GM13976 (cell line): ENCODE measurements at places on chromosomes 3 and 15.
A peak's percentile ranks its signal among the peaks of the same experiment; 100 is the strongest.

- no peak for DNase-seq
Observed at GRCh38 chr15:38750786-38751185, 186.2 kb upstream of the RASGRP1 start.

- DNase-seq = peak; percentile 75
Observed at GRCh38 chr3:52820736-52821135, 9.7 kb downstream of the ITIH4 start.

DNA sequence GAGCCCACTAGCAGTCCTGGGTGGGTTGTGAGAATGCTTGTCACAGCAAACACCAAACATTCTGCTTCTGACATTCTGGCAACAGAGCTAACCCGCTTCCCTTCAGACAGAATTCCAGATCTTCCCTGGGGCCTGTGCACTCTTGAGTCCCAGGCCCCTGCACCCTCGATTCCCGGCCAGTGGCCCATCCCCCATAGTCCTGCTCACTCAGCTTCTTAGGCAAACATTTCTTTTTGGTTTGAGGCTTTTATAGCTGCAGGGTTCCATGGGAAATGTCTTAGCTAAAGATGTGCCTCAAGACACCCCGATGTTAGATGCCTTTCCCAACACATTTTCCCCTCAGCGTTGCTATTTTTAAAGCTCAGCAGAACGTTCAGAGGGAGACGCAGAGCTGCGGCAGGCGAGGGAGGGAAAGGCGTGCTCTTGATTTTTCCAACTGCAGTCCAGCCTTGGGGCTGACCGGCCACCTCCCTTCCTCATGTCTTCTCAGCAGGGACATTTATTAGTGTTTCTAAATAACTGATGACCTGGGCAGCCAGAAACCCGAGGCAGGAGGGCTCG is 35.2 kb downstream of the ABTB1 start:
- no peak for DNase-seq

- DNase-seq = no peak
Observed at GRCh38 chr15:96974761-96975160, 644.3 kb downstream of the NR2F2 start.

DNA sequence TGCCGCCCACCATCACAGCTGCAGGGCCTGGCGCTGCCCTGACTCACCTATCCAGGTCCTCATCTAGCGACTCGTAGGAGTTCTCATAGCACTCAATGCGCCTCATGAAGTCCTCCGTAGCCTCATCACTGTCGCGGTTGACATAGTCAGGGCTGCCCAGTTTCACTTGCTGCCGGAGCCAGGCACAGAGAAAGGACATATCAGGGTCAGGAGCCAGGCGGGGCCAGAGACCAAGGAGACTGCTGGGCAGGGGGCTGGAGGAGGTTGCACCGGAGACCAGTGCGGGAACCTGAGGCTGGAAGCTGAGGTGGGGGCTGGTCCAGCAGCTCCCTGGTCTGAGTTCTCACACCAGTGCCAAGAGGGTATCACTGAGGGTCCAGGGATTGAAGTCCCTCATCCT is 18.2 kb downstream of the PFKFB4 start:
- DNase-seq = no peak

DNA sequence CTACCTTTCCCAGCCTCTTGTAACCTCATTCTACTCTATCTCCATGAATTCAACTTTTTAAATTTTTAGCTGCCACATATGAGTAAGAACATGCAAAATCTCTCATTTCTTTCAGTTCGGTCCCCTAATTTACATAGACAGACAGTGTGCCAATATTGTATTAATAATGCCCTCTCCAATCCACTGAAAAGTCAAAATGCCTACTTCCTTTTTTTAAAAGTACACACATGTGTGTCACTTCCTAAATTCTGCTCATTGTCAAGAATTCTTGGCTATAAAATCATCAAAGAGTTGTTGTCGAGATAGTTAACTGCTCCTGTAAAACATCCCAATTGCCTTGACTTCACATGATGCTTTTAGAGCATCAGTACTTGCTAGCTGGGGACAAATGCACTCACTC is 84.2 kb upstream of the IL12A start:
- no peak for DNase-seq

GRCh38 chr15:83991163-83991562 is 244.4 kb upstream of the GOLGA6L4 start:
- DNase-seq = no peak

GRCh38 chr15:94004697-94005096 is 226.7 kb upstream of the MCTP2 start:
- DNase-seq = no peak

DNA sequence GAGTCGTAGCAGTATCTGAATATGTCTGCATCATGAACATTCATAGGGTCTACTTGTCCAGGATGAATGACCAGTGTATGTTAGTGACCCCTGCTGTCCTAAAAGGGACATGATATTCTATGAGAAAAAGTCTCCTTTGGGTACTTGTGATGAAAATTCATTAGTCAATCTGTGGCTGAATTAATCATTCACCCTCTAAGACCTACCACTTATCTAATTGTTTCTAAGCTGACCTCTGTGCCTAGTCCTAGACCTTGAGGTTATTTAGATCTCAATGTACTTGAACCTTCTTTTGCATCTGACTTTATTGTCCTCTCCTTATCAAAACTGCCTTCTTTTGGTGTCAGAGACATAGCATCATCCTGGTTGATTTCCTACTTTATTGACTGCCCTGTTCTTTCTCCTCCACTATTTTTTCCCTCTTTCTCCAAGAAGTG is 799.3 kb downstream of the DIPK2A start:
- DNase-seq = no peak

GRCh38 chr3:145849115-145849514 is 311.9 kb downstream of the PLOD2 start:
- no peak for DNase-seq

DNA sequence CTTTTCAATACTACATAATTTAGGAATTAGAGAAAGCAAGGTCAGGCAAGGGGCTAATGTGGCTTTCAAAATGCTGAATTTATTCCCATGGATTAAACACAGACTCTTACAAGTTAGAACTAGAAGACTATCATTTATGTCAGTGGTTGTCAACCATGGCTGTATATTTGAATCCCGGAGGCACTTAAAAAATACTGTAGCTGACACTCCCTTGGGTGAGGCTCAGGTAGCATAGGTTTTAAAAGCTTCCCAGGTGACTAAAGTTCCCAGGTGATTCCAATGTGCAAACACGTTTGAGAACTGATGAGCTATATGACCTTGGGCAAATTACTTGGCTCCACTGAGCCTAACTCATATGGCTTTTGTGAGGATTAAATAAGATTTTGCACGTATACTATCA is 29.6 kb downstream of the AAGAB start:
- no peak for DNase-seq

GRCh38 chr15:87873516-87873915 is 383.0 kb downstream of the NTRK3 start:
- no peak for DNase-seq

DNA sequence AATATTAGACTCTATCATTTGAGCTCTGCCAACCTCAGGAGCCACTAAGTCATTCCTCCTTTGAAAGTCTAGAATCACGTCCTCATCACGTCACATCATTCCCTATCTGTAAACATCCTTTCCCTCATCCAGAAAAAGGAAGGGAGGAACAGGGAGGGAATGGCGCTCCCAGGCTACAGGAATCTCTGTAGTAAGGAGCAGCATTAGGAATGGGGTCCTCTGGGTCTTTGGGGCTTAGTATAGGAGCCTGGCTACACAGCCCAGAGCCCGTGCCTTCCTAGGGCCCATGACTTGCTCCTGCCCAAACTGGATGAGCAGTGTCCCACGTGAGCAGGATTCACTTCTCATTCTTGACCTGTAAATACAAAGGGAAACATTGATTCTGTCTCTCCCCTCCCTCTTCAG is 1.6 kb downstream of the TAGLN3 start:
- DNase-seq = no peak

- no peak for DNase-seq
Observed at GRCh38 chr15:45892182-45892581, 257.4 kb downstream of the SQOR start.

GRCh38 chr15:70876011-70876410 is 16.2 kb downstream of the THAP10 start:
- DNase-seq = no peak

DNA sequence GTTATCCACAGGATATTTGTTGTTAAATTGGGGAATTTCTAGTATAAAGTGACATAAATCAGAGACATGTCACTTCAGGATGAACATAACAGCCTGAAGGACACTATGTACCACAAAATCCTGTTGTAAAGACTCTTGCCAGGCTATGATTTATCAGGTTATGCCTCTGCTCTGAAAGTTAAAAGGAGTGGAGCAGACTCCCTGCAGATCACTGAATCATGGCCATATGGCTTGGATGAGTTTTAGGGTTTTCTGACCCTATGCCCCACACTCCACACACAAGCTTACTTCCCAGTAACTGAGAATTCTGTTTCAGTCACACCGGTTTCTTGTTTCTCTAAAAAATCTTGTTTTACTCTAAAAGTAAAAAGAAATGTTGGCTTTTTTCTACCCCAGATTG is 869.4 kb downstream of the NAALADL2 start:
- no peak for DNase-seq

DNA sequence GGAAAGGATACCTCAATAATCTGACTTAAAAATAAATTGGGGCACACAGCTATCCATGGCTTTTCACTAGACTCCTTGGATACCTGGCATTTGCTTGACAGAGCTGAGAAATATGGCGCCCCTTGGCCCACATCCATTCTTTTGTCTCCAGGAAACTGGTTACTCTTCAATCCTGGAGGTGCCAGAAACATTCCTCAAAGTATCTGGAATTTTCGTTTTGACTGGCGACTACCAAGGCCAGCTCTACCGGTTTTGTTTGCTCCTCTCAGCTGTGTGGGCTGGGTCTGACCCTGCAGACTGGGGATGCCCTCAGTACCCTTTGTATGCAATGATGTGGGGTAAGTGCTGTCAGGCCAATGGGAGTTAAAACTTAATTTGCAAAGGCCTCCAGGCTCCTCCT is 27.0 kb downstream of the KATNBL1 start:
- no peak for DNase-seq

DNA sequence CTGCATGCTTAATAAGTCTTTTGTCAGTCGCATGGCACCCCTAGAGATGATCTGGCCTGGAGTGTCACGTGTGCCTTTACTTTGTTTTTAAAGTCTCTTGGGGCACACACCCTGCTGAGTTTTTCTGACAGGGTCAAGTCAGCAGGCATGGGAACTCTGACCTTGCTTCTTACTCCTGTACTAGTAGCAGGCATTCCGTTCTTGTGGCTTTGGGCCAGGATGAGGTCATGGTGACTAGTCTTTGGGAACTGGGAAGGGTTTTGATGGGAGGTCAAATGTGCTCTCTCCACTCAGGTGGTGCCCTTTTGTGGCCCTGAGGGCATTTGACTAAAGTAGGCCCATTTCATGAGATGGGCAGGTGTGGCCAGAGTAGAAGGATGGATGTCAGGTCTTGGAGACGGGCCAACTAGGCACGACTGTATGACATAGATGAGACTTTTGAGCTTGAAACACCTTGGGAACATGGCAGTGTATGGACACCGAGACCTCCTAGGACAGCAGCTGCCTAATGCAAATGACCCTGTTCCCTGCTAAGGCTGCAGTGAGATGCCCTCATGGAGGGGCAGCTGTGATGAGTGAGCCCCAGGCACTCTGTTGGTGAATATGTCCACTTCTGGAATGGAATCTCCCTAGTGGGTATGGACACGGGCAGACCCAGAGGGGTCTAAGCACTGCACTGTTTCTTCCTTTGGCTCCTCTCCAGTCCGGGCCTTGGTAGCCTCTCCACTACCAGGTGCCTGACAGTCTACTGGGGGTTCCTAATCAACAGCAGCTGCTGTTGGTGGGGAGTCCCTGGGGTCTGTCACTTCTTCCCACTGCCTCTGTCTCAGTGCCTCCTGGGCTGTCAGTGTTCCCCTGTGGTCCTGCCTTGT is 16.4 kb downstream of the SRPRB start:
- no peak for DNase-seq

DNA sequence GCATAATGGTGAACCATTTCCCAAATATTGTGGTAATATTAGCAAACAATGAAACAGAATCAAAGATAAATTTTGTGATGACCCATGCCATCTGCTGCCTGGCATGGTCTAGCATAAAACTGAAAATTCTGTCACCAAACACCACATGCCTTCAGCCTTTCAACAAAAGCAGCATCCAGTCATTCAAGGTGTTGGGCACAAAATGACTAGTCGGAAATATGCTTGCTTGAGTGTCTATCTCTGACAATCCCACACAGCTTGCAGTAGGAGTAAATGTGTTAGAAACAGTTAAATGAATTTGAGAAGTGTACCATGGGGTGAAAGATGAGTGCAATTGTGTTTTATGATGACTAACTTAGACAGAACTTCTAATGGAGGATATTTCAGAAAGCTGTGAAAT is 61.7 kb upstream of the CDIN1 start:
- DNase-seq = no peak

GRCh38 chr15:45249125-45249780 is 2.8 kb upstream of the SLC28A2 start:
- no peak for DNase-seq

DNA sequence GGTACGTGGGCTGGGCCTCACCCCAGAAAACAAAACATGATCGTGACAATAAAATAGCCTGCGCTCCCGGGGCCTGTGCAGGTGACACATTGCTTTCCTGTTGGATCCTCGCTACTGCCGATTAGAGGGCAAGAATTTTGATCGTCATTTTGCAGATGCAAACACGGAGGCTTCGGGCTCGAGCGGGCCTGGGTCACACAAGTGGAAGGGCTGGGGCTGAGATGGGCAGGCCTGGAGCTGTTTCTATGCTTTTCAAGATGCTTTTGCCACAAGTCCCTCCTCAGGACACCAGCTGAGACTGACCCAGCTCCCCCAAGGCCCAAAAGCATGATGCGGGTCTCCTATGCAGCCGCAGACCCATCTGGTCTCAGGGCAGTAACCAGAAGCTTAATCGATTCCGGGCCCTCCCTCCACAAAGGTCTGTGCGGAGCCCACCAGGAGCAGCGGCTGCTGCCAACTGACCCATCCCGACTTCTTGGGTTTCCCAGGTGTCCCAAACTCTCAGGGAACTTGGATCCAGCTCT is 30.0 kb downstream of the RGMA start:
- no peak for DNase-seq

GRCh38 chr3:182509844-182510460 is 283.4 kb upstream of the ATP11B start:
- DNase-seq = no peak

DNA sequence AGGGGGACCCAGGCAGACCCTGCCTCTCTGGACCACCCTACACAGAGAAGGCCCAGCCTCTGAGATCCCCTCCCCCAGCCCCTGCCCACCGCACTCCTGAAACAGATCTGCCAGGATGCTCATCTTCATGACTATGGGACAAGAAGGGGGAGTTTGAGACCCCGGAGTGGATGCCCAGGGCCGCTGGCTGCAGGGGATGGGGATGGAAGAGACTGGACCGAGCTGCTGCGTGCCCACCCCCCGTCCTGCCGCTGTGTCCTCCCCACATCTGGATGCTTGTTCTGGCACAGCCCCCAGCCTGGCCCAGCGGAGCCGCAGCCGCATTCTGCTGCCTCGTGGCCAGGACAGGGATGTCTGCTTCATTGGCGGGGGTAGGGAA is 30.3 kb upstream of the SEMA3F start:
- DNase-seq = no peak

GRCh38 chr3:100698736-100699135 is 10.6 kb upstream of the TFG start:
- no peak for DNase-seq

- DNase-seq = no peak
Observed at GRCh38 chr3:115633467-115633866, 10.2 kb downstream of the GAP43 start.
